NCI-H510A treated with DMSO at 0.1 percent for 48 hours (cell line): ENCODE measurements at places on chromosomes 5 and 9.

GRCh38 chr9:76022317-76022716, 131.8 kb downstream of the PCSK5 start:
- no peak for DNase-seq

DNA sequence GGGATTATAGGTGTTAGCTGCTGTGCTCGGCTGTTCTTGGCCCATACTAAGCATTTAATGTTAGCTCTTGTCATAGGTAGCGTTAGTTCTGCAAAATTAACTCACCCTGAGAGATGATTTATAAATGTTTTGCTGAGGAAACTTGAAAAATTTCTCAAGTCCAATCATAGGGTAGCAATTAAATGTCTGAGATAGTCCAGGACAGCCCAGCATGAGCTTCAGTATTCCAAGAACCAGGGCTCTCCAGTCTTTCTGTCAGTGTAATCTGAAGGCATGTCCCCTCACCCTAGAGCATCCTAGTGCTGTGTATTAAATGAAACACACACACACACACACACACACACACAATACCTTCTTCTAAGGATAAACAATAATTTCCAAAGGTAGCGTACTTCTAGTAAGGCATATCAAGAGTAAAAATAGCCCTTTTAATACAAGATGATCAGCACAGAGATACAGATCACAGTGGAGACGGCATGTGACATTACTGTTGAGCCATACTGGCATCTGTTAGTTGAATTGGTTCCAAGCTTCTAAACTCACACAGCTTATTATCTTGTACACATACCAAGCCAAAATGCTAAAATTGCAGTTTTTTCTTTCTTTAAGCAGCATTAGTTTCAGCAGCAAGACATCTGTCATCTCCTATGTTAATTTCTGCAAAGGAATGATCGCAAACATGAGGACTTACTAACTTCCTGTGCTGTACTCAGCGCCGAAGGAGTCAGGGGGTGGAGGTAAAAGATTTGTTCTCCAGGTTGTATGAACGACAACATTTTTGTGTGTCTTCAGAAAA, 46.3 kb upstream of the JMY start:
- no peak for DNase-seq

GRCh38 chr9:14313378-14313940, 482 bp downstream of the NFIB start:
- no peak for DNase-seq

GRCh38 chr9:112670991-112671625, 46.8 kb downstream of the INIP start:
- DNase-seq: no peak

GRCh38 chr9:116064970-116065369, 88.6 kb upstream of the PAPPA start:
- no peak for DNase-seq

DNA sequence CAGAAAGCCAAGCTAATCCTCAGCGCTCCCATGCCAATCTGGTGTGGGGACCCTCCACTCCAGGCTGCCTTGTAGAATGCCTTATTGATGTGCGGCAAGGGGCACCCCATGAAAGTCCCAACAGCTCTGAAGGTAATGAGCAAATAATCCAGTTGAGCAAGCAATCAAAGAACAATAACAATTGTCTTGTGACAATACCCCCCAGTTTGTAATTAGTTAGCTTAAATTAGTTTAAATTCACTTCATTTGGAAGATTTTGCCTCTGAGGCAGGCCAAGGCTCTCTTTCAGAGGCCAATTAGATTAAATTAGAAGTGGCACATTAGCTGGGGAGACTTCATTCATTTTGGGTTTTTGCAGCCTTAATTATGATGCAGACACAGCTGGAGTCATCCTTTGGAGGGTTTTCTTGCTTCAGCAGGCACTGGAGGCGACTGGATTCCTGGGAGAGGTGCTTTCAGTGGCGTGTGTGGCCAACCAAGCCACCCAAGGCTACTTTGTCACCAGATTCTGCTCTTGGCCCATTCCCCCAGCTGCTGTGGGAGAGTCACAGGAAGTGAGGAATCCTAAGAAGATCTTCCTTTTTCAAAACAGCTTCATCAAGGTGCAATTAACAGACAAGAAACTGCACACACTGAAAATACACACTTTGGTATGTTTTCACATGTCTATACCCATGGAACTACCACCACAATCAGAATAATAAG, 17.9 kb upstream of the FBP1 start:
- DNase-seq: no peak

- no peak for DNase-seq
Measured at GRCh38 chr9:90858457-90858901, 56.9 kb downstream of the SYK start.

DNA sequence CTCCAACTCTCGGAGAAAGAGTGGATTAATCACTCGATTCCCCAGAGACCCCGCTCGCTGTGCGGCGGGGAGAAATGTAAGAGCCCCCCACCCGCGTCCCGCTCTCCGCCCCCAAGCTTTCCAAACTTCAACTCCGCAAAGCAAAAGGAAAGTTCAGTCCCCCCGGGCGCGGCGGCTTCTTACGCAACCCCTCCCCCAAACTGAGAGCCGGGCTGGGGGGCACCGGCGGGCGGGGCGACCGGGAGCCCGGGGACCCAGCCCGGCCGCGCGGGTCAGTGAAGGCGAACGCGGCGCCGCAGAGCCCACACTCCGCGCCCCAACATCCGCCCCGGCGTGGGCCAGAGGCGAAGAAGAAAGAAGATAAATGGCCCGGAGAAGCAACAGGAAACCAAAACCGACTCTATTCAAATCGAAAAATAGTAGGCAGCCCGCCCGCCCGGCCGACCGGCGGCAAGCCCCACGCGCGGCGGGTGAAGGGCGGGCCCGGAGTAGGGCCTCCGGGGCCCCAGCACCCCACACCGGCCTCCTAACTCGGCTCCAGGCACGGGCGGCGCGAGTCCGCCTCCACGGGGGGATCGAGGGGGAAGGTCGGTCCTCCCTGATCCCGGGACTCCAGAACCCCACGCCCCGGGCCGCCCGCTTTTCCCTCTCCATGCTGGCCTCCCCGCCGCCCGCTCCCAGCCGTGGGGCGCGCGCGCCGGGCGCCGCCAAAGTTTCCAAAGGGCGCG, 720 bp downstream of the NOTCH1 start:
- no peak for DNase-seq

DNA sequence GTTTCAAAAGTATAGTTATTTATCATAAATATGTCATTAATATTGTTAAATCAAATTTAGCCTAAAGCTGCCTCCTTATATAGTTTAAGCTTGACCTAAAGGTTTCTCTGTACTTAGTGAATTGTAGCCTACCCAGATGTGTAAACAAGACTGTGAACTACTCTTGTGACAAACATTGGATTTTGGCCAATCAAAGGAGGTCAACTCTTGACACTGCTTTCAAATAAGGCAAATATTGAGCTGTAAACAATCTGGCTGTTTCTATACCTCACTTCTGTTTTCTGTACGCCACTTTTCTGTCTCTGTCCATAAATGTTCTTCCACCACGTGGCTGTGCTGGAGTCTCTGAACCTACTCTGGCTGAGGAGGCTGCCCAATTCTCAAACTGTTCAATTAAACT, 51.2 kb downstream of the FXN start:
- peak; percentile 15 for DNase-seq

DNA sequence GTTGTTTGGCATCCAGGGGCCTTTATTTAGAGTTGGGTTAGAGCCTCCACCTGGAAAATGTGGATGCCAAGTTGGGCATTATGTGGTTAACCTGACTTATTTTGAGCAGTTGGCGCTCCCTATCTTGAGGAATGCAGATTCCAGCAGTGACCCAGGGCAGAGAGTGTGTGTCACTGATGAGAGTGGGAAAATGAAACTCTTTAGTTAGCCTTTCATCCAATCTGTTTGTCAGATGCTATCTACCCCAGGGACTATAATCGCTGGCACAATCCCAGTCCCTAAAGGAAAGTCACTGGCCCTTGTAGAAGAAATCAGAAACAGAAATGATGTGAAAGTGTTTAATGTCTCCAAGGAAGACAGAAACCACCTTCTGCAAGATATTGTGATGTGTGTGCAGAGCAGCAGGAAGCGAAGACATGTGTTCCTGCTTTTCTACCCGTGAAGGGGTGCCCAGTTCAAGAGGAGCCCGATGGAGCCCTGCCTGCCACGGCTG, 10.2 kb upstream of the STING1 start:
- DNase-seq: no peak

GRCh38 chr9:136532799-136533774, 12.8 kb downstream of the NOTCH1 start:
- DNase-seq: no peak
